ENCODE measurements at places on chromosomes 7 and 10.

DNA sequence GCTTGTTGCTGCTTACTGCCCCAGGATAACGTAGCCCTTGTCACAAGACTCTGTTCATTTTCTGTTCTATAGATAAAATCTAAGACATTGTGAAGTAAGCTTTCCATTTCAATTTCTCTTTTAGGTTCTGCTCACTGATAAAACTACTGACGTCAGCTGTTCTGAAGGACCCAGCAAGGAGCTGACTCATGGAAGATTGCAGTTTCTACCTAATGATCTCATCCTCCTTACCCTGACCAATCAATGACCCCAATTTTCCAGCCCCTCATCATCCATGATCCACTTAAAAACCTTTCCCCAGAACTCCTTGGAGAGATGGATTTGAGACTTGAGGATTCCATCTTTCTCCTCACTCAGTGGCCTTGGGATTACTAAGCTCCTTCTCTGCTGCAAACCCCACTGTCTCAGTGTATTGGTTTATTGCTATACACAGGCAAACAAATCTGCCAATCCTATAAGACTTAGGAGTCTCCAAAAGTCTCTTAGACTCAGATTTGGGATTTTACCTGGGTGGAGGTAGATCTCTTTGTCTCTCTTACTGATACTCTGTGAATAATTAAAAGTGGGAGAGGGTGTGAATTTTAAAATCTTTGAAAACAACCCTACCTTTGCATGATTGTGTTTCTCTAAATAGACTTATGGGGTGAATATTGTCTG lies 109.2 kb upstream of the TRIM24 start:
- DNase-seq: no peak

- DNase-seq: no peak
These were observed 8.0 kb downstream of the XRCC2 start for GRCh38 chr7:152667958-152668357.

DNA sequence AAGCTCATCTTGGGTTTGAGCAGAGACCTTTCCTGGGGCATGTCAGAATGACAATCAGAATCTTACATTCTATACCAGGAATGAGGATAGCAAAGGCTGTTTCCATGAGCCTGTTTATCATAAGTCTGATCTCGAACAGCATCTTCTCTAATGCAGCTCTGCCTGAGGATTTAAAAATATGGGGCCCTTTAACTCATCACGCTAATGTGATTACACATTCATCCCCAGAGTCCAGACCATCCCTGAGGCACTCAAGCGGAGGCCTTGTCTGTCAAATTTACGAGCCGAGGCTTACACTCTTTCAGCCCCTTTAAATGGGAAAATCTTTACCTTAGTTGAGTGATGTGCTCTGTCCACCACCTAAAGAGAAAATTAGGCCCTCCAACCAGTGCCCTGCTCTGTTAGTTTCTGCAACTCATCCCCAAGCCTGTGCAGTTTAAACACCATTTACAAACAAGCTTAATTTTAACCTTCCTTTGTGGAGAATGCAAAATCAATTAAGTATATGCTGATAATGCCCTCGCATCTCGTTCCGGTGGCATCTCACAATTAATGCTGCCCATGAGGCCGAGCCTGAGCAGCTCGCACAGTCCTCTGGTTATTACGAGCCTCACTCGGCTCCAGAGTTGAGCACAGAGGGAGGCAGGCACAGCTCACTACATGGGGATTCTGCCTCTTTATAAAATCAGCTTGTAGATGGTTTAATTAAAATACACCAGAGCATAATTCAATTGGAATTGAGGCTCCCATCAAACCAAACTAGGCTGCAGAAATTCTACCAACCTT lies 16.0 kb downstream of the CHST15 start:
- DNase-seq: no peak

- no peak for DNase-seq
These were observed 7.0 kb upstream of the GBX1 start for GRCh38 chr7:151174246-151175046.

- no peak for DNase-seq
These were observed 45.9 kb upstream of the AGMO start for GRCh38 chr7:15607529-15608210.

DNA sequence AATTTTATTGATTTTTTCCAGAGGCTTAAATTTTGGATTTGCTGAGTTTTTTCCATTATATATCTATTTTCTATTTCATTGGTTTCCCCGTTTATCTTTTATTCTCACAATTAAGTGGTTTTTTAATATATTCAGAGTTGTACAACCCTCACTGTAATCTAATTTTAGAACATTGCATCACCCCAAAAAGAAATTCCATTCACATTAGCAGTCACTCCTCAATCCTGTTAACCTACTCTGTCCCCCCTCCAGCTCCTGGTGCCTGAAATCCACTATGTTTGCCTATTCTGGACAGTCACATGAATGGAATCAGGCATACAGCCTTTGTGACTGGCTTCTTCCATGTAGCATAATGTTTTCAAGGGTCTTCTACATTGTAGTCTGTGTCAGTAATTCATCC lies 55.8 kb upstream of the ITGA8 start:
- peak; percentile 87 for DNase-seq

DNA sequence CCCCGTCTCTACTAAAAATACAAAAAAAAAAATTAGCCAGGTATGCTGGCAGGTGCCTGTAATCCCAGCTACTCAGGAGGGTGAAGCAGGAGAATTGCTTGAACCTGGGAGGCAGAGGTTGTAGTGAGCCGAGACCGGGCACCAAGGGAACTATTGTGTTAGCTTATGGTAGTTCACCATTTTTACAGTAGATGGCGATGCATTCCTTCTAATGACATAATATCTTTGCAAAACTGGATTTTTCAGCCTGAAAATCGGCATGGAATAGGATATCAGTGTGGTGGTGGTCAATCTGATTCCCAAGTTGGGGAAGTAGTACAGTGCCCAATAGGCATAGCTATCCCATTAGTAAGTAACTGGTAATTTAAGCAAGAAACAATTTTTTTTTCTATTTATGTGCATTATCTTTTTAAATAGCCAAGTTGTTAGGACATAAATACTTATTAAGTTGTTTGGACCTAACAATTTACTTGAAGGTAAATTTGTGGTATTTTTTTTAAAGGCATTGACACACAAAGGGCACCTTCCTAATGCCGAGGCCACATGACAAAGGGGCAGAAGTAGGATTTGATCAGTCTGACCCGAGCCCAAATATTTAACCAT lies 17.6 kb upstream of the IMPDH1 start:
- peak; percentile 54 for DNase-seq

GRCh38 chr10:13669182-13669855 lies 82.6 kb downstream of the PRPF18 start:
- no peak for DNase-seq

- no peak for DNase-seq
These were observed 78.2 kb downstream of the FAM53B start for GRCh38 chr10:124665980-124666379.

All from fibroblast of skin of abdomen (primary cell).